ENCODE measurements at places on chromosomes 1 and 21.

GRCh38 chr21:41142051-41142795, 25.7 kb upstream of the BACE2 start:
- no peak for DNase-seq

DNA sequence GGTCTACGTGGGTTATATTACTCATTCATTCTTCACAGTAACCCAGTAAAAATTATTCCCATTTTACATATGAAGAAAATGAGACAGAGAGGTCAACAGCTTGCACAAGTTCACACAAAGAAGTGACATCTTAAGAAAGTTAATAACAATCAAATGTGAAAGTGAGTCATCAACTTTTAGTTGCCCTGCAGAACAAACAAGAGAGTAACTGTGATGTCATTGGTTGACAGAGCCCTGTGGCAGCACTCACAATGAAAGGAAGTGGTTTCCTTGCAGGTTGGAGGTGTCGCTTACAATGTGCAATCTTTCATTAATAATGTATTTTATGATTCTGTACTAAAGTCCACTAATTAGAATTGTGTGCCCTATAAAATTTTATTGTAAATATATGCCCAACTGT, 369.6 kb downstream of the RYR2 start:
- DNase-seq, result no peak

DNA sequence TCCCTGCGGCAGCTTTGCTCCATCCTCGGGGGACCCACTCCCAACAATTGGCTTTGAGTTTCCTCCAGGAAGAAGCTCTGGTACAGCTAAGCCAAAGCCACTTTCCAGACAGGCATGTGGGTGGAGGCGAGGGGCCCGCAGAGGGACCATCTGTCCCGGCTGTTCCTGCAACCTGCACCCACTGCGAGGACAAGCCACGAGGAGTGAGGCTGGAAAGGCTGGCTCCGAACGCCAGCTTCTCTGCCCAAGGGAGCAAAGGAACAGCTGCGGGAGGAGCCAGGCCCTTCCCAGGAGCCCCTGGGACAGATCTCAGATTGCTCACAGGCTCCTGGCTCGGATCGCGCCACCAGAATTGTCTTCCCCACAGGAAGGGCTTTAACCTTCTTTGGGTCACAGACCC, 28.3 kb upstream of the PEF1 start:
- no peak for DNase-seq

DNA sequence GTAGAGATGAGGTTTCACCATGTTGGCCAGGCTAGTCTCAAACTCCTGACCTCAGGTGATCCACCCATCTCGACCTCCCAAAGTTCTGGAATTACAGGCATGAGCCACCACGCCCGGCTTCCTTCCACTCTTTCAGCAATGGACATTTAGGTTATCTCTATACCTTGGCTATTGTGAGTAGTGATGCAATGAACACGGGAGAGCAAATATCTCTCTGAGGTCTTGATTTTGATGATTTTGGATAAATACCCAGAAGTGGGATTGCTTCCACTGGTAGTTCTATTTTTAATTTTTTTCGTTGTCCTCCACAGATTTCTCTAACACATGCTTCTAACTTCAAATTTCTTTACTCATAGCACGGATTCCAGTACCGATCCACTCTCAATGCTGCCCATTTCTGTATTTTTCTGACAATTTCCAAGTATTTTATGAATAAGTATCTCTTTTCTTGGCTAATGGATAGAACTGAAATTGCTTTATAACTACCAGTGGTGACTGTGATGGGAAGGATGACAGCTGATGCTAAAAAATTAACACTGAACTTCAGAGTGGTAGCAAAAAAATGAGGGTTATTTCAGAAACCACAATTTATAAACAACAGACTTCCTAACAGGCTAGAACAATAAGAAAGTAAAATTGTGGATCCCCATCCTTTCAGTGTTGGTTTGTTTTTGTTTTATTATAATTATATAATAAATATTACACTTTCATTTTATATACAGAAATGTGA, 327.5 kb upstream of the RUNX1 start:
- DNase-seq, result no peak

GRCh38 chr1:172658871-172659453, at the start of gene FASLG:
Gene FASLG, plus strand, starts transcription at chr1:172659103. Its CDS starts 99 bp downstream, at chr1:172659202.
- DNase-seq, result no peak

DNA sequence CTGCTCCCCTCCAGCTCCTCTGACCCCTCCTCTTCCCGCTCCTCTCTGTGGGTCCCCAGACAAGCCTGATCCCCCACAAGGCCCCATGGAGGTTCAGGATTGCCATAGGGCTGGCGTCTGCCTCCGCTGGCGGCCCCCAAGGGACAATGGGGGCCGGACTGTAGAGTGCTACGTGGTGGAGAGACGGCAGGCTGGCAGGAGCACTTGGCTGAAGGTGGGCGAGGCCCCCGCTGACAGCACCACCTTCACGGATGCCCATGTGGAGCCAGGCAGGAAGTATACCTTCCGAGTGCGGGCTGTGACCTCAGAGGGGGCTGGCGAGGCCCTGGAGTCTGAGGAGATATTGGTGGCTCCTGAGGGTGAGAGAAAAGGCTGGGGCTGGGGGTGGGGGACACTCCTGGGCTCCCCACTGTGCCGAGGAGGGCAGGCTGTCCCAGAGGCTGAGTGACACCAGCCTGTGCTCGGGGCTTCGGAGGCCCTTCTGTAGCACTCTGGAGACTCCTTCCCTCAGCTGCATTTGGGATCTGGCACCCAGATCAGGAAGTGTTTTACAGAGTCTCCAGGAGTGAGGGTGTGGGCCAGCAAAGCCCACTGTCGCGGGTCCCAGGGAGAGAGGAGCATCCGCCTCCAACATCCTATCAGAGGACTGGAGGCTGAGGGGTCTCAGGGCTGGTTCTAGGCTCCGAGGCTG, 25.9 kb downstream of the IGFN1 start:
- no peak for DNase-seq

DNA sequence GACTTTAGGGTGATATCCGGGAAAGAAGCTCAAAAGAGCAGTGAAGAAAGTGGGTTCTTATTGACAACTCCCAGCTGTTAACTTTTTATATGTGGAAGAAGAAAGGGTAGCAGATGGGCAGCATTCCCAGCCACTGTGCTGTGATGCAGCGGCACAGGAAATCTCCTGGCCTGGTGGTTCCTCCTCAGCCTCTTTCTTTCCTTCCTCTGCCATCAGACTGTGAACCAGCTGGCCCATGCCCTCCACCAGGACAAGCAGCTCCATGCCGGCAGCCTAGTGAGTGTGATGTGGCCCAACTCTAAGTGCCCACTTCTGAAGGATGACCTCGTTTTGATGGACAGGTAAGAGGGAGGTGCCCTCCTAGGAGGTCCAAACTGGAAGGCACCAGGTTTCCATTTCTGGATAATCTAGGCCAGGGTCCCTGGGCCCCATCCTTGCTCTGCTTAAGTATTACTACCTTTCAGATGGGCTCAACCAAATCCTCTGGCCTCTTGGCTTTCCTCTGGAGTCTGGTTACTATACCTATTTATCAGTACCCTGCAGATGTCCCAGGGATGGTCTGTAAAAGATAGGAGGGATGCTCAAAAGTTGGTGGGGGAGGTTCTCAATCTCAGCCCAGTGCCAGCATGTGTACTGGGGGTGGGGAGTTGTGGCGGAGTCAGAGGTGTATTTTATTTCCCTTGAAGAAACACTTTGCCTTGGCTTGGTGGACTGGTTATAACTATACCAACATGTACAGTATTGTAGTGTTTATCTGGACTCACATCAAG, 17.0 kb downstream of the MFN2 start:
- DNase-seq, result no peak

DNA sequence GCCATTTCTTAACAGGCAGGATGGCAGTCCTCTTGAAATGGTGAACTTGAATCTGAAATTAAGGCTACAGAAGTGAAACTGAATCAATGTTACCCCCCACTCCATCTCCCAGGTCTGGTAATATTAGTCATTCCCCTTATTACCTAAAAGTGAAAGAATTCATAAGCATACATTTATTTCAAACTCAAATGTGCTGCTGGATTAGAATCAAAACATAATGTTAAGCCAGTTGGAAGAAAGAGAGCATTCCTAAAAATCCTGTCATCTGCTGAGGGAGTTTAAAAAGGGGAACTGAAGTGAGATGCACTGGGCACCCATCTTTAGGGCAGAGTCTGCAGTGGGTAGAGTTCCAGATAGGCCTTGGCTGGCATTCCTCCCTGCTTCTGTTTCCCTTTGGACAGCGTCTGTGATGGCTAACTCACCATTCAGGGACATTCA, 17.4 kb downstream of the KIAA0319L start:
- no peak for DNase-seq

- DNase-seq, result no peak
These were observed 7.1 kb upstream of the SLAMF7 start for GRCh38 chr1:160731990-160732389.

DNA sequence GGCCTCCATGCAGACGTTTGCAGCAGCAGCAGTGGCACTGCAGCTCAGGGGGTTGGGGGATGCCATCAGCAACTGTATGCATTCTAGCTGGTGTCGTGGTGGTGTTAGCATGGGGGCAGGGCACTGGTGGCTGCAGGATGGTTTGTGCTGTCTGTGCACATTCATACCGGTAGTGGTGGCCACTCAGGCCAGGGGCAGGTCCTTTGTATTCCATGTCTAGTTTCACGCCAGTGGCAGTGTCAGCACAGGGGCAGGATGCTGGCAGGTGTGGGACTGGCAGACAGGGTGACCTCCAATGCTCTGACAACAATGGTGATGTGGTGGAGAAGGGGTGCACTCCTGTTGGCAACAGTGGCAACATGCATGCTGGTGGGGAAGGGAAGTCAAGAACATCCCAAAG, 194.2 kb upstream of the LRRC7 start:
- no peak for DNase-seq

DNA sequence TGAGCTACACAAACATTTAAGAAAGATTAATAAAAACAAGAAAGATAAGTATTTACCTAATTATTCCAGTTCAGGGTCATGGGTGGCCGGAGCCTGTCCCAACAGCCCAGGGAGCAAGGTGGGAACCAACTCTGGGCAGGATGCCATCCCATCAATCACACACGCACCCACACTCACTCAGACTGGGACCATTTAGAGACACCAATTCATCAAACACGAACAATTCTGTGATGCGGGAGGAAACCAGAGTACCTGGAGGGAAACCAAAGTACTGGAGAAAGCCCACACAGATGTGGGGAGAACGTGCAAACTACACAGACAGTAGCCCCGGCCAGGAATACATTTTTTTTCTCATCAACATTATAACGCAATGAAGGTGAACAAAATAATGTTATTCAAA, 16.2 kb downstream of the WASF2 start:
- no peak for DNase-seq

DNA sequence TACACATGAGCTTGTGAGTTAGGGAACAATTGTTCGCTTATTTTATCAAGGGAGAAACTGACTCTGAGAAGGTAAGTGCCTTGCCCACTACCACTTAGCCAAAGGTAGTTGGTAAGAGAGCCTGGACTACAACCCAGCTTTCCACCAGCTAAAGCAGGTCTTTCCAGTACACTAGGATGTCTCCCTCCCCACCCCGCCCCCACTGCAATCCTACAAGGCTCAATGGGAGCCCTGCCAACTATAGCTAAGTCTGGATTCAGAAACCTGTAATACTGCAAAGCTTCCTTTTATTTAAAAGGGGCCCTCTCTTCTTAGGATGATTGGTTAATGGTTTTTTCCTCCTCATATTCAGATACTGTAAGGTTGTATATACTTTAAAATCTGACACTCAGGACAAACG, 102.0 kb upstream of the C8B start:
- DNase-seq, result no peak

All from T1000 (cell line).